T1000 (cell line): ENCODE measurements at places on chromosomes 6 and 20.

GRCh38 chr6:24004062-24004461, 122.0 kb upstream of the NRSN1 start:
- no peak for DNase-seq

DNA sequence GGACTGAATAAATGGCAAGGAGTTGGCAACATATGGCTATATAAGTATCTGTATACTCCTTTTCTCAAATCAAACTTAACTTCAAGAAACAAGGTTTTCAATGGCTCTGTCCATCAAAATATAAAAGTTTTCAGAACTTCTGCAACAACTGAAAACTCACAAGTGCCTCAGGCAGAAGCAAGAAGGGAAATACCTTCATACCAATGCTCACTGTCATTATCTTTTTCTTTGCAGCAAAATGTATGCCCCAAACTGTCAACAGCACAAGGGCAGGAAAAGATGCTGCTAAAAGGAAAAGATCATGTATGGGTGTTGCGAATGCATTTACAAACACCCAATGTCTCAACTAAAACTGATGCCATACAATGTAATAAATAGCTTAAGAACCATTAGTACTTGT, 45.9 kb downstream of the PTPRK start:
- no peak for DNase-seq

- no peak for DNase-seq
Measured at GRCh38 chr6:125951323-125951722, 5.2 kb upstream of the HINT3 start.

- no peak for DNase-seq
Measured at GRCh38 chr20:8218861-8219260, 86.8 kb downstream of the PLCB1 start.

DNA sequence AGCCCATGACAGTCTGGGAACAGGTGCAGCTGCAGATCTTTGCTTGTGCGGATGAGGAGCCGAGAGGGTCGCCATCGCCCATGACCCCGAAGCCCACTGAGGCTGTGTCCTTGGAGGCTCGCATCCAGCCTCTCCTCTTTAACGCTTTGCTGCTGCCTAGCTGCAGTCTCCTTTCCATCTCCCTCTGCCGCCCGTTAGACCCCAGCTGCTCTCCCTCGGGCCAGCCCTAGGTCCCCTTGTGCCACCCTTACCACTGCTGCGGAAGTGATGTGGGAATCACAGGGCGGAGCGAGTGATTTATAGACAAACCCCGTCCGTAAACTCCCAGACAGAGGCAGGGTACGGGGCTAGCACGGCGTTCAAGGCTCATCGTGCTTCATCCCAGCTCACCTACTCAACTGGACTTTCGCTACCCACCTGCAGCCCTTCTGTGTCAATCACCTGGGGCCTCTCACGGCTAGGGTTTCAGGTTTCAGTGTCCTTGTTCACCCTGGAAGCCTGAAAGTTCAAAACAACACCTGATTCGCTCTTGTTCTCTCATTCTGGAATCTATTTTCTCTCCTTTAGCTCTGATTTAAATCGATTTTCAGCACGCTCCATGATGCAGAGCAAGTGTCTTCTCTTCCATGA, 76.1 kb downstream of the PAX1 start:
- DNase-seq: no peak

DNA sequence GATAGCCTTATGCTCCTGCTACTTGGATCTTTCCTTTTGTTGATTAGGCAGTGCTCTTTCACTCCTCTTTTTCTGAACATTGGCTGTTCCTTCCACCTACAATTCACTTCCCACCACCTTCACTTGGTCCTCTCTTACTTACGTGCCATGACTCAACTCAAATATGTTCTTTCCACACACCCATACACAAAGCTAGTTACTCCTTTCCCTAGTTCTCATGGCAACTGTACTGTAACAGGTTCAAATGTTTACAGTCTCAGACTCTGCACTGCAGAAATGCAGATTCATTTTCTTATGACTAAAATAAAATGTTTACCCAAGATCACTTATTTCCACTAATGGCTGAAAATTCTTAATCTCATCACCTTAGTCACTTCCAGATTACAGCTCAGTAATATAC, 174.0 kb upstream of the TSHZ2 start:
- no peak for DNase-seq

DNA sequence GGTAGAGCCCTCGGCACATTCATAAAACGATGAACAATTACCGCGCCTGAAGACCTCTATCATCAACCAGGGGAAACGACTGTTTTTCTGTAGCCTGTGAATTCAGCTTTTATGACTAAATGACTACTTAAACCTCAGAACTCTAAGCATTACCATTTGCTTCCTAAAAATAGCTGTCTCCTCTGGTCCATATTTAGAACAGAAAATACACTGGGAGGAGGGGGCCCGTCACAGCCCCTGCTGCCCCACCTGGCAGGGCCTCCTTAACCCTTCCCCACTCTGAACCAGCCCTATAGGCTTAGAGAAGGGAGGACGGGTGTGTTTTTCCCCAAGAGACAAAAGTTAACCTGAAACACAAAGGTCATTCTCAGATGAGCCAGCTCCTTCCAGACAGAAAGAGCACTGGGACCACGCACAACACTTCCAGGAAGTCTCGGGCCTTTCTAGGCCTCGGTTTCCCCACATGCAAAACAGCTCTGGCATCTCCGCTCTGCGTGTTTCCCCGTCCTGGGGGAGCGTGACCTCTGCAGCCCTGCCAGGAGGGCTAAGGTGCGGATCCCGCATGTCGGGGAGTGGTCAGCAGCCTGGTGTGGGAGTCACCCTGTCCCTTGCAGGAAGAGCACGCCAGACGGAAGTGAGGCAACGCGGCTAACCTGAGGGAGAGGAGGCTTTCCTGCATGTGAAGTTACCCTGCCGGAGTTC, 193.9 kb downstream of the DLL1 start:
- DNase-seq: no peak

- DNase-seq: no peak
Measured at GRCh38 chr6:15539722-15540270, 123.0 kb downstream of the DTNBP1 start.

DNA sequence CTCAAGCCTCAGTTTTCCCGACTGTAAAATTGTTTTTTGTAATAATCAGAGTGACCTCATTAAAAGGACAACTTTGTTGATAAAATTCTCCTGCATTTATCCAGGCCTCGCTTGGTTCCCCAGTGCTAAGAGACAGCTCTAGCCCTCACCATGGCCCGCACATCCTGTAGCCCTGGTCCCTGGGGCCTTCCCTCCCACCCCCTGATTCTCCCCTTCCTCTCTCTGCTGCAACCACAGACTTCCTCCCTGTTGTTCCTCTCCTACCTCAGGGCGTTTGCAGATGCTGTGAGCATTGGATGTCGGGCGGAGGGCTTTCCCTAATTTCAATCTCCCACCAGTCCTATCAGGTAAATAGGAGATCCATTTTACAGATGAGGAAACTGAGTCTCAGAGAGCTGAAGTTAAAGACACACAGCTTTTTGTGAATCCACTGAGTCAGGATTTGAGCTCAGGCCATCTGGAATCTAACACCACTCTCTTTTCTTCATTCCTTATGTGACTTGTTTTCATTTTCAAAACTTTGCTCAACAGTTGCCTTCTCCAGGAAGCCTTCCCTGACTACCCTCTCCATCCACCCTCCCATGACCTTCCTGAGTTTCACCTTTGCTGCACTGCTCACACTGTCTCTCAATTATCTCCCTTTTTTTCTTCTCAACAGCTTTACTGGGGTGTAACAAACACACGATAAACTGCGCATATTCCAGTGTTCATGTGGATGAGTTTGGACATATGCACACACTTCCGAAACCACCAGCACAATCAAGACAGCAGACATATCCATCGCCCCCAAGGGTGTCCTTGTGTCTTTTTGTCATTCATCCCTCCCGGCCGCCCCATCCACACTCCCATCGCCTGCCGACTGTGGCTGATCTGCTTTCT, 107.1 kb downstream of the CEBPB start:
- DNase-seq: no peak

DNA sequence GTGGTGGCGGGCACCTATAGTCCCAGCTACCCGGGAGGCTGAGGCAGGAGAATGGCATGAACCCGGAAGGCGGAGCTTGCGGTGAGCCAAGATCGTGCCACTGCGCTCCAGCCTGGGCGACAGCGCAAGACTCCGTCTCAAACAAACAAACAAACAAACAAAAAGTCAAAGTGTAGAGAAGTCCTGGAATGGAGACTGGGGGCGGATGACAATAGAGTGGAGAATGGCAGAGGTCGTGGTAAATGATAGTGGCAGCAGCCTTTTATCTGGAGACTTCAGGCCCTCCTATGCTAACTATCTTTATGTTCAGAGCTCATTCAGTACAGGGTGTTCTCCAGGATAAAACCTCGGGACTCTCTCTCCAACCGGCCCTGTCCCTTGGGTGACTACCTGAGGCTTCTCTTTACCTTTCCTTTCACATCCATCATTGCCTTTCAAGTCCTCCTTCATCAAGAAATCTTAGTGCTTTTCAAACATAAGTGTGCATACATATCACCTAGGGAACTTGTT, 1.4 kb upstream of the FKBPL start:
- no peak for DNase-seq

DNA sequence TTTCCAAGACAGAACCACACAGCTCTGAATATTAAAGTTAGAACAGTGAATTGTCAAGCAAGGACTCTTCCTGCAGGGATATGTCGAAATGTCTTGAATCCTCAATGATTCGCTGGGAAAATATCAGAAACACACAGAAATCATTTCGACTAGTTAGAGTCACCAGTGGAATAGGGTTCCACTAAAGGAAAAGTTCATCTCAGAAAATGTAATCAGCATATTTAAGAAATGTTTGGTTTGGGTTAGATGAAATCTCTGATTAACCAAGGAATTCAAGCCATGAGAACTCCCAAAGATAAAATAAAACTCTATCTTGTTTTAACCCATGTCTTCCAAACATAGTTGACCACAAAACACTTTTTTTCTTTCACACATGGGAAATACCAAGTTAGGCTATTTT, 621.0 kb upstream of the NRSN1 start:
- no peak for DNase-seq

DNA sequence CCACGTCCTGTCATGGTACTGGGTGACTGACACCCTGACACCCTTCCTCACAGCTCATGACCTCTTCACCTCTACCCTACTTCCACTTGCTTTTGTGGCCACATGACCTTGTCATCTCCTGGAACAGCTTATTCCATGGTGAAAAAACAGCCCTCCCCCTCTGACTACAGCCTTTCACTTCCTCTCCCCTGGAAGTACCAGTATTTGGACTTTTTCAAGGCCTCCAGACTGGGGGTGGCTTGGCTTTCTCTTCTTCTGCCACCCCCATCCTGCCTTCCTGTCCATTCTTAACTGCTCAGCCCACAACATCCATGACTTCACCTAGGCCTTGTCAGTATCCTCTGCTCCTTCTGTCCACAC, 168.4 kb downstream of the CARMIL1 start:
- DNase-seq: no peak

DNA sequence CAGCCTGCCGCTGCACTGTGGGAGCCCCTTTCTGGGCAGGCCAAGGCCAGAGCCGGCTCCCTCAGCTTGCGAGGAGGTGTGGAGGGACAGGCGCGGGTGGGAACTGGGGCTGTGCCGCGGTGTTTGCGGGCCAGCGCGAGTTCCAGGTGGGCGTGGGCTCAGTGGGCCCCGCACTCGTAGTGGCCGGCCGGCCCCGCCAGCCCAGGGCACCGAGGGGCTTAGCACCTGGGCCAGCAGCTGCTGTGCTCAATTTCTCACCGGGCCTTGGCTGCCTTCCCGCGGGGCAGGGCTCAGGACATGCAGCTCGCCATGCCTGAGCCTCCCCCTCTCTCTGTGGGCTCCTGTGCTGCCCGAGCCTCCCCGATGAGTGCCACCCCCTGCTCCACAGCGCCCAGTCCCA, 388.1 kb downstream of the PHF3 start:
- no peak for DNase-seq

DNA sequence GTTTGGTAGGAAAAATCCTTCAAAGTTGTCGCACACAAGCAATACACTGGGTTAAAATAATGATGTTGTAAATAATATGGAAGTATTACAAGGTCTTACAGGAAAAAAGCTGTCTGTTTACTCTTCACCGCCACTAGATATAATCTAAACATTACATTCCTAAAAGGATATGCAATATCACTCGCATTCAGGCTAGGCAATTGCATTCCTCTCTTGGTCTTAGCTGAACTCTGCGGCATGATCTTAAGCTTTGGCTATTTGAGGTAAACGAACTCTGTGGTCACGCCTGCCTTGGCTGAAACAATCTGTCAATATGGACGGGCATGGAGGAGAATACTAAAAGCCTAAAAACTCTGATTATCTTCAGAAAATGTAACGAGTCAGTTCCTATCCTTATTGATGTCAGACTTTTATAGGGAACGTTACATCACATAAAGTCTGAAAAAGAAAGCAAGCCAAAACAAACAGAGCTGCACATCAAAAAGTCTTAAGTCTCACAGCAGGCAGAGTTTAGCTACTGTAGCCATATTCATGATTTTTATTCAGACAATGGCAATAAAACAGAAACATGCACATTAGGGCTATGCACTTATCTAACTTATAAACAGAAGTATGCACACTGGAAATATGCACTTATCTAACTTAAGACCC, 30.8 kb upstream of the FILIP1 start:
- peak; percentile 9 for DNase-seq

DNA sequence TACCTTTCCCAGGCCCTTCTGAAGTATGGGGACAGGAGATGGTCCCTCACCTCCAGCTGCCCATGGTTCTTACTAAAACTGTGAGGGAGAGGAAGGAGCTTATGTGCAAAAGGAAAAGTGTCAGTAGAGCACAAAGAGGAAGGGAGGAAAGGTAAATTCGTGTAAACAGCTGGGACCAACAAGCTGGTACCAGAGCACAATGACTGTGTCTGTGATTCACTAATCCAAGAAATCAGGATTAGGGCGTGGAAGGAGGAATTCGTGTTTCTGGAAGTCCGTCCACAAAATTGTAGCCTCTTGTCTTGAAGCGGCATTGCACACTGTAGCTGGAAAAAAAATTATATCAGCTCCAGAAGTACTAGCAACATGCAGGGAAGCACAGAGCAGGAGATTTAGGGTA, 129.0 kb upstream of the RREB1 start:
- DNase-seq: no peak
